ENCODE measurements at places on chromosomes 6 and 20.

DNA sequence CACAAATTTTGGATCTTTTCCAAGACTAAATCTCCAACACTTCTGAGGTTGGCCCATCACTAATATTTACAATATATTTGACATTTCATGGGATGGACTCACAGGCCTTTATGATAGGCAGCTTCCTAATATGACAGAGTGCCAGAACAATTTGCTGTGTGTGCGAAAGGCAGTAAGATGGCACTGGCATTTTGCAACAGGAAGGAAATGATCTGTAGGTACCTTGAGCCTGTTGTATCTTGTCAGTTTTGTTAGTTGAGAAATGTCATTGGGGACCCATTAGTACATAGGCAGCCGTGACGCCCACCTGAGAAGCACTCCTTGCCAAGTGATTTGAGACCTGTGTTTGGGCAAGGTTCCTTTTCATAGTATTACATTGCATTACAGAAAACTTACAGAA is 153.4 kb upstream of the HEY2 start:
- DNase-seq, result no peak

- no peak for DNase-seq
These were observed 39.3 kb upstream of the ID1 start for GRCh38 chr20:31565699-31566318.

- no peak for DNase-seq
These were observed 882 bp downstream of the CNR1 start for GRCh38 chr6:88165087-88165843.

GRCh38 chr20:59161721-59162120 is 1.9 kb upstream of the ZNF831 start:
- no peak for DNase-seq

DNA sequence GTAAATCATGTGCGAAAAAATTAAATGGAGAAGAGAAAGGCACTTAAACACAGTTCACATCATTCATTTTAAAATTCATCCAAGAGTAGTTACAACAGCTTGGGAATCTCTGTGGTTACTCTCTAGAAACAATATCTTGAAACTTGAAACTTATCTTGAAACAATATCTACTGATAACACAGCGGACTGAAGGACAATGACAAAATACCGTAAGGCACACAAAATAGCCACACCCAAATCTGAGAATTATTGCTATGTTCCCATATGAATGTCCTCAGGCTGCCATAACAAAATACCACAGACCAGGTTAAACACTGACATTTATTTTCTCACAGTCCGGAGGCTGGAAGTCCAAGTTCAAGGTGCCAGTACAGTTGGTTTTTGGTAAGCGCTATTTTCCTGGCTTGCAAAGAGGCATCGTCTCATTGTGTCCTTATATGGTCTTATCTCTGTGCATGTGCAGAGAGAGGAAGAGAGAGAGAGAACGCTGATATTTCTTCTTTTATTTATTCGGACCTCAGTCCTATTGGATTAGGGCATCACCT is 122.5 kb upstream of the BTBD3 start:
- DNase-seq, result no peak

GRCh38 chr20:5735845-5736510 is 14.2 kb upstream of the SHLD1 start:
- peak; percentile 42 for DNase-seq

DNA sequence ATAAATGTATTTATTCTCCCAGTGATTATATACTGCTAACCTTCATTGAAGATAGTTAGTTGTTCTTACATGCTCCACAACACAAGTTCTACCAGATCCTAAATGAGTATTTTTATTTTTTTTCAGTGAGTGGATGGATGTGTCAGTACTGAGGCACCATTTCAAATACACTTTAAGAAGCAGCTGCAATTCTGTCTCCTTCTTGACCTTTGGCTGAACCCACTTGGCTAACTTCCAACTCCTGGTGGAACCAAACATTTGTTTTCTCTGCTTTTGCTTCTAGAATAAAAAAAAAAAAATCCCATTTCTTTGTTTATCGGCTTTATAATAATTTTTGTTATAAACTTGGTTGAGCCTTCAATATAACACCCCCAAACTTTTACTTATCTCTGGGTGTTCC is 458.3 kb upstream of the MAP3K7 start:
- DNase-seq, result no peak

DNA sequence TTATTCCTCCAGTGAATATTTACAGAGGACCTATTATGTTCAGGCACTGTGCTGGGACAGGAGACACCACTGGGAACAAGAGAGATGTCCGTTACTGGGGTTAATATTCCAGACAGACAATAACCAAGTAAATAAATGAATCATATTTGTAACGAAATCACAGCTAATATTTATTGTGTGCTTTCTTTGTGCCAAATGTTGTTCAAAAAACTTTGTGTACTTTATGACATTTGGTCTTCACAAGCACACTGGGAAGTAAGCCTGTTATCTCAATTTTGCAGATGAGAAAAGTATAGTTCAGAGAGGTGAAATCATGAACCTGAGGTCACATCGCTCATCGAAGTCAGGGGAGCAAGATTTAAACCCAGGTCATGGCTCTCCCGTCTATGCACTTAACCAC is 36.5 kb upstream of the PREX1 start:
- DNase-seq, result no peak

- DNase-seq, result peak; percentile 51
These were observed 77.1 kb downstream of the JARID2 start for GRCh38 chr6:15322781-15323536.
